ENCODE measurements at places on chromosomes 12 and 14.

- DNase-seq: no peak
Observed at GRCh38 chr14:99315197-99315596, 43.2 kb upstream of the BCL11B start.

GRCh38 chr12:57461276-57461916 lies 1.8 kb downstream of the GLI1 start:
- DNase-seq: no peak

GRCh38 chr14:98853063-98853729 lies 418.8 kb downstream of the BCL11B start:
- no peak for DNase-seq

GRCh38 chr12:131720921-131721320 lies 10.0 kb downstream of the SFSWAP start:
- no peak for DNase-seq

DNA sequence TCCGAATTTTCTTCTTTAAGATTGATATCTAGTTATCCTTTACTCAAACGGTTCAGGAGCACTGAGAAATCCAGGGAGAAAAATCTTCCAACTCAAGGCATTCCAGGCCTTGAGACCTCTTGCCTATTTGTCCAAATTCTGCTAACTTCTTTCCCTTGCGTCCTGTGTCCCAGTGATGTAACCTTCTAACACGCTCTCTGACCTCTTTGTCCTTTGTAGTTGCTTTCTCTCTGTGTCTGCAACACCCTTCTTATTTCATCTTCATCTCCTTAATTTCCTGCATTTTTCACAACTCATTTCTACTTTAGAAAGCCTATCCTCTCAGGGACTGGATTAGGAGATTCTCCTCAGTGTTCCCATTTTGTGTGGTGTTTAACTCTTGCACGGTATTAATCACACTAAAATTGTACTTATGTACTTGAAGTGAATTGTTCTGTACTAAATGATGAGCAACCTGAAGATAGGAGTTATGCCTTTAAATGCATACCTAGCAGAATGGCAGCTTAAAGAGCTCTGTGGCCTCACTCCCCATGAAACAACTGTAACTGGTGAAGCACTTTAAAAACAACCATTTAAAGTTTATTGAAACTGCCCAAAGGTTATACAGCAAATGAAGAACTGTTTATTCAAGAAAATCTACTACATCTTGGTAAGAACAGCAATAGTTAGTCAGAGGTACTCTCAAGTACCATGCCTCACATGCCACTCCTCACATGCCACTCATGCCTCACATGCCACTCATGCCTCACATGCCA lies 7.4 kb upstream of the SNAPC1 start:
- no peak for DNase-seq

DNA sequence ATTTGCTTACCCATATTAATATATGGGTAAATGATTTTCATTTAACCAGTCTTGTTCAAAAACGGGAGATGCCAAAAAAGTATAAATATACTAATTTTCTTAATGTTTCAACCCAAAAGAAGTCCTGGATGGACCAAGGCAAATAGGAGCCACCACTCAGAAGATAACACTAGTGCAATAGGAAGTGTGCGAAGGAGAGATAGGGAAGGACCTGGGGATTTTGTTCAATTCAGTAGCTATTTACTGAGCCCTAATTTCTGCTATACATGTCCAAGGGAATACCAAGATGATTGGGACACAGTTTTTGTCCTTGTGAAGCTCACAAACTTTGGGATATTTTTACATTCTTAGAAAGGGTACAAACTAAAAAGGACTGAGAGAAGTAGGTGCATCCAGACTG lies 1.5 kb downstream of the CMAS start:
- DNase-seq: no peak

DNA sequence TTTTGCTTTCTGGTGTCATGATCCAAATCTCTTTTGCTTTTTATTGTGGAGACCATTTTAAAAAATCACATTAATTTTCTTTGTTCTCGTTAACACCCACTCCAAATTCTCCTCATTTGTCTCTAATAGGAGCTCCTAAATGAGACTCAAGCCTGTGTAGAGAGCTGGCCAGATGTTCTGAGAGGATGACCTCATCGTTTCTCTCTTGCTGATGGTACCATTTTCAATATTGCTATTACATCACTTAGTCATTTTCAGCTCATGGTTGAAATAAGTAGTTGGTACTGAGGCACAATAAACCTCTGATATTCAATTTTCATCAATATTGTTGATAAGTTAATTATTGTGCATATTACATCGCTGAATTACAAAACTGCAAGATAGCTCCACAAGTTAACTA lies 31.5 kb downstream of the SPTB start:
- no peak for DNase-seq

DNA sequence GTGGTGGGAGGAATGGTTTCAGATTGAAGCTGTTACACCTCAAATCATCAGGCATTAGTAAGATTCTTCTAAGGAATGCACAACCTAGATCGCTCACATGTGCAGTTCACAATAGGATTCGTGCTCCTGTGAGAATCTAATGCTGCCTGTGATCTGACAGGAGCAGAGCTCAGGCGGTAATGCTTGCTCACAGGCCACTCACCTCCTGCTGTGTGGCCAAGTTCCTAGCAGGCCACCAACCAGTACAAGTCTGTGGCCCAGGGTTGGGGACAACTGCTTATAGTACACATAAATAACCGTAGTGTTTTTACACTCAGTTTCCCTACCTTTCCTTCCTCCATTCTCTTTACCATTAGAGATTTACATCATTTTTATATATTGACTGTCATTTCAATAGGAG lies 121.4 kb downstream of the SLCO1B3 start:
- DNase-seq: no peak

- DNase-seq: no peak
Observed at GRCh38 chr14:93655078-93655750, 133.1 kb downstream of the PRIMA1 start.

DNA sequence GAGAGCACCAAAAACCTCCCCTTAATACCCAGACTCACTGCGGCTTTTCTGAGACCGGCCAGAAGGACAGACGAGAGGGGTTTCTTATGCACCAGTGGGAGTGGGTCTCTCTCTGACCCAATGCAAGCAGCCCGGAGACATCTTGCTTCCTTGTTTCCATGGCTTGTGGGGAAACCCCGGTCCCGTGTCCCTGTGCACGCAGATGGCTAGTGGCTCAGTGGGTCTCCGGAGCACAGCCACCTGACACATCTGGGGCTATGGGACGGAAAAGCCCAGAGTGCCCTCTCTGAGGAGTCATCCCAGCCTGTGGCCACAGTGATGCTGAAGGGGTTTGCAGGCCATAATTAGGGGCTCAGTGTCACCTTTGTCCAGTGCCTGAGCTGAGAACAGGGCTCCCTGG lies 197.6 kb downstream of the PHETA1 start:
- DNase-seq: no peak

- DNase-seq: peak; percentile 43
Observed at GRCh38 chr14:65229748-65230728, 127.7 kb upstream of the MAX start.

DNA sequence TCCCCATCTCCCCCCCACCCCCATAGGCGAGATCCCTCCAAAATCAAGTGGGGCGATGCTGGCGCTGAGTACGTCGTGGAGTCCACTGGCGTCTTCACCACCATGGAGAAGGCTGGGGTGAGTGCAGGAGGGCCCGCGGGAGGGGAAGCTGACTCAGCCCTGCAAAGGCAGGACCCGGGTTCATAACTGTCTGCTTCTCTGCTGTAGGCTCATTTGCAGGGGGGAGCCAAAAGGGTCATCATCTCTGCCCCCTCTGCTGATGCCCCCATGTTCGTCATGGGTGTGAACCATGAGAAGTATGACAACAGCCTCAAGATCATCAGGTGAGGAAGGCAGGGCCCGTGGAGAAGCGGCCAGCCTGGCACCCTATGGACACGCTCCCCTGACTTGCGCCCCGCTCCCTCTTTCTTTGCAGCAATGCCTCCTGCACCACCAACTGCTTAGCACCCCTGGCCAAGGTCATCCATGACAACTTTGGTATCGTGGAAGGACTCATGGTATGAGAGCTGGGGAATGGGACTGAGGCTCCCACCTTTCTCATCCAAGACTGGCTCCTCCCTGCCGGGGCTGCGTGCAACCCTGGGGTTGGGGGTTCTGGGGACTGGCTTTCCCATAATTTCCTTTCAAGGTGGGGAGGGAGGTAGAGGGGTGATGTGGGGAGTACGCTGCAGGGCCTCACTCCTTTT lies 2.7 kb downstream of the GAPDH start:
- peak; percentile 17 for DNase-seq

GRCh38 chr12:33703221-33703620 lies 263.6 kb upstream of the SYT10 start:
- DNase-seq: no peak

GRCh38 chr12:39367494-39367893 lies 75.4 kb downstream of the KIF21A start:
- no peak for DNase-seq

- no peak for DNase-seq
Observed at GRCh38 chr12:66296176-66296683, 6.1 kb upstream of the HELB start.

GRCh38 chr12:12266389-12266872 lies 413 bp downstream of the LRP6 start:
- no peak for DNase-seq

- DNase-seq: no peak
Observed at GRCh38 chr12:76303365-76303764, 44.9 kb downstream of the BBS10 start.

DNA sequence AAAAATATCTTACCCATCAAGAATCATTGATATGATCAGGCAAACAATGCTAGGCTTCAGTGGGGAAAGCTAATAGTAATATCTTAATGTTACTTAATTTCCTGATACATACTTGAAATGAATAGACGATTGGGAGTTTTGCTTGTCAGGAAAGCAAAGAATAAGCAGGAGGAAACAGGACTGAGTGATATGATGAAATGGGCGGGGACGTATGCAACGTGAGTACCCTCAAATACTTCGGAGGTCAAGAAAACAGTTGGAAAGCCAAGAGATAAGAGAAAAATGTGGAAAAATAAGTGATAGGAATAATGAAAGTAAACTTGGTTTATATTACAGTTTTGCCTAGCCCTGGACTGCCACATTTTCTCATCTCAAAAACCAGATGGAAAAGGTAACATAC lies 49.2 kb downstream of the METTL25 start:
- DNase-seq: no peak

DNA sequence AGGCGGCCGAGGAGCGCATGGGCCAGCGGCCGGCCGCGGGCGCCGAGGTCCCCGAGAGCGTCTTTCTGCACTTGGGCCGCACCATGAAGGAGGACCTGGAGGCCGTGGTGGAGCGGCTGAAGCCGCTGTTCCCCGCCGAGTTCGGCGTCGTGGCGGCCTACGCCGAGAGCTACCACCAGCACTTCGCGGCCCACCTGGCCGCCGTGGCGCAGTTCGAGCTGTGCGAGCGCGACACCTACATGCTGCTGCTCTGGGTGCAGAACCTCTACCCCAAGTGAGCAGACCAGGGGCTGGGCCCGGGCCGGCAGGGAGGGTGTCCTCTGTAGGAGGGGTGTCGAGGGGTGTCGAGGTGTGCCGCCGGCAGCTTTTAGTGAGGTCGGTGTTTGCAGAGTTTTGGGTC lies 4.1 kb downstream of the TNFAIP2 start:
- no peak for DNase-seq

DNA sequence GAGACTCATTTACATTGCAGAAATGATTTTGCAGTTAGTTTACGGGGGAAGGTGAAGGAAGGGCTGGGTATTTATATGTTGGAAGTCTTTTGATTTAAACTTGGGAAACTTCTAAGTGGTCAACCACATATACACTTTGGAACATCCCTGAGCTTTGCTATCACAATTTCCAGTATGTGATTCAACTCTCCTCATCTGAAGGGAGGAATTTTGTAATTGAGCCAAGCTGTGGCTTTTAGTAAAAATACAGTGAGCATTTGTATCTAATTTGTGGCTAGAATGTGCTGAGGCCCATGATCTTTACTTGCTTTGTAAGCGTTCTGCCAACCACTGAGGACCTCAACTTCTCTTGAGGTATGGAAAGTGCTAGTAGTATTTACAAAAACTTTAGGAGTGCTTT lies 235.0 kb upstream of the PDZRN4 start:
- no peak for DNase-seq

- no peak for DNase-seq
Observed at GRCh38 chr14:102784892-102785594, 7.8 kb downstream of the TRAF3 start.
